ENCODE measurements at places on chromosomes 13 and 19. TPM values are rescaled to one million over a fixed set of nuclear protein-coding genes. Genes with fewer than 3 reads are reported as not detected.

SLC44A2 gene
- 52.2 TPM for total RNA-seq

ZNF69 gene
- total RNA-seq, result 5.5 TPM

UGGT2 gene
- 10.1 TPM for total RNA-seq

SPINT2 gene
- total RNA-seq, result not detected

NALCN gene
- 0.52 TPM for total RNA-seq

Data from A673 (cell line).